ENCODE measurements at places on chromosomes 7 and 10. TPM values are rescaled to one million over a fixed set of nuclear protein-coding genes. Genes with fewer than 3 reads are reported as not detected.
A peak's percentile ranks its signal among the peaks of the same experiment; 100 is the strongest.

- no peak for DNase-seq
Measured at GRCh38 chr10:93589648-93590562, 11.1 kb downstream of the RBP4 start.

DNA sequence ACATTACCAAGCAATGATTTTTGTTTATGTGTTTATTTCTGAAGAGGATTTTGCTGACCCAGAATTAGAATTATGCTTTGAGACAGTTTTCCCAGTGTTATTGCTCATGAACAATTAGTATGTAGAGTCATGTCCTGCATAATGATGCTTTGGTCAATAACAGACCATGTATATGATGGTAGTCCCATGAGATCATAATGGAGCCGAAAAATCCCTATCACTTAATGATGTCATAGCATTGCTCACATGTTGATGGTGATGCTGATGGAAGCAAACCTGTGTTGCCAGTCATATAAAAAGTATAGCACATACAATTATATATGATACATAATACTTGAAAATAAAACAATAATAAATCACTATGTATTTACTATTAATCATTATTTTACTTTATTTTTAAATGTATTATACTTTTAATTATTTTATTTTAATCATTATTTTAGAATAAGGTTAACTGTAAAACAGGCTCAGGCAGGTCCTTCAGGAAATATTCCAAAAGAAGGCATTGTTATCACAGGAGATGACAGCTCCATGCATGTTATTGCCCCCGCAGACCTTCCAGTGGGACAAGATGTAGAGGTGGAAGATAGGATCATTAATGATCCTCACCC, 33.5 kb downstream of the AHR start:
- DNase-seq, result no peak

- DNase-seq, result no peak
Measured at GRCh38 chr10:79079490-79080355, 11.0 kb downstream of the ZMIZ1 start.

GRCh38 chr10:68997211-68997610, 8.6 kb downstream of the KIFBP start:
- no peak for DNase-seq

- no peak for DNase-seq
Measured at GRCh38 chr10:82953331-82953730, 1078.3 kb downstream of the NRG3 start.

DNA sequence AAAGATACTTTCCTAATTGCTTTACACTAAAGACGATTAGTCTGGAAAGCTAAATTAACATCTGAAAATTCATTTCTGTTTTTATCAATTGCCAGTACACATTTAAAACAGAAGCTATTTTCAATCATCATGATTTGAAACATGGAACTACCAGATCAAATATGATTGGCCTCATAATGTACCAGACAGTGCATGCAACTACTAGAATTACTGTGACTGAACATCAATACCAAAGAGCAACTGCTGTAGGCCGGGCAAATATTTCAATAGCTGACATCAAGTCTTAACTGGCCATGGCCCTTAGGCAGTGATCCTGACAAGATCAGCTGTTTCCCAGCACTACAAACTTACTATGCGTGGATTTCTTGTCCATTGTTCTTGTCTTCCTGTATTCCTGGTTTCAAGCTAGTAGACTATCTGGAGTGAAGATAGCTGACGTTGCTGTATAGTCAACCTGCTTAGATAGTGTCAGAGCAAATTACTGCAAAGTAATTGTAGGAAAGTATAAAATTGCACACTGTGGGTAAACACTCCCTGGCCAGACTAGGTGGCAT, 21.7 kb upstream of the WNT16 start:
- no peak for DNase-seq

DNA sequence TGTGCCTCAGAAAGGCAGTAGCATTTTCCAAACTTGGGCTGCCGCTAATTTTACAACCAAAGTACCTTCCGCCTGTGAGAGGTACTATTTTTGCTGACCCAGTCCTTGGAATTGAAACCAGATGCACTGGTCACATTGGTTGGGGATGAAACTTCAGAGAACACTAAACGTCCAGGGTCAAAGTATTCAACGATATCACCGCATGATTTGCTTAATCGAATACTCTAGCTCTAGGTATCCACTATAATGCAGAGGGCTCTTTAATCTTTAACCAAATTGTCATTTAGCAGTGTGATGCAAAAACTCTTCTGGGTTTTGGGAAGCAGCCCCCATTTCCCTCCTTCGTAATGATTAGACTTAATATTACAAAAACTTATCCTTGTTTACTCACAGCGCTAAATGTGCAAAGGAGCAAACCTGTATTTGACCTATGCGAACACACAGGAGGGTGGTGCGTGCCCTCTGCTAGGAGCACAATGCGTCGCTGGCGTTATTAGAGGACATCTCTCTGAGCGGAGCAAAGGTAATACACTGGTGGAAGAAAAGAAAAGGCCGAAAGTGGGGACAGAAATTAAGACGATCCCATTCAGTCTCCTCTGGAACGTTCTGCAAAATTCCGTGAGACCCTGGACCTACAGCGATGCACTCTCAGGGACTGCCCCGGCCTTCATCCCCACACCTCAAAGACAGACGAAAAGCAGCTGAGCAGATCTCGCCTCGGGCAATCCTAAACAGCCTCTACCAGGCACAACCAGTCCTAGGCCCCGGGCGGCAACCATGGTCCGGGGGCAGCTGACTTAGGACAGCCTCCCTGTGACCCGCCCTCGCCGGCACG, 916 bp upstream of the EEPD1 start:
- peak; percentile 71 for DNase-seq

DNA sequence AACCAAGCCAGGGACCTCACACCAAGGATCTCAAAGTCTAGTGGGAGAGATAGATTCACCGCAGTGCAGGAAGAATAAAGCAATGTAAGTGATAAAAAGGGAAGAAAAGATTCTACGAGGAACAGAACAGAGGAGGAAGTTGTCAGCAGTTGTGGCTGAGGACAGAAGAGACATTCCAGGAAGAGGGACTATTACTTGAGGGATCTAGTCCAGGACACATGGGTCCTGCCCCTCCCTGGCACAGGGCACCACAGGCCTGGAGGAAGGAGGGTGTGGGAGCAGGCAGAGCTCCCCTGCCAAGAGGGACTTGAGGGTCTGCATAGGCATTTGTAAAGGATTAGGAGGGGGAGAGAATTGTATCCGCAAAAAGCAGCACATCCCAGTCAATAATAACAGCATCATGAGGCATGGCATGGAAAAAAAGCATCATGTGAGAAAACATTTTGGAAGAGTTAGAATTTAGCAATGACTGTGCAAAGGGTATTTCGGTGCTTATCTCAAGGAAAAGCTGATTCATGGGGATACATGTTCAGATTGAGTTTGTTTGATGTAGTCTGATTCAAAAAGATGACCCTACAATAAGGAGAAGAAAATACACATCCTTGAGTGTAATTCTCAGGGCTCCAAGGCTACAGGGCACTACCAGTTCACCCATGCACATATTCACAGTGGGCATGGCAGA, 12.7 kb downstream of the C10orf71 start:
- DNase-seq, result no peak

- no peak for DNase-seq
Measured at GRCh38 chr7:101618916-101619315, 10.2 kb downstream of the MYL10 start.

DNA sequence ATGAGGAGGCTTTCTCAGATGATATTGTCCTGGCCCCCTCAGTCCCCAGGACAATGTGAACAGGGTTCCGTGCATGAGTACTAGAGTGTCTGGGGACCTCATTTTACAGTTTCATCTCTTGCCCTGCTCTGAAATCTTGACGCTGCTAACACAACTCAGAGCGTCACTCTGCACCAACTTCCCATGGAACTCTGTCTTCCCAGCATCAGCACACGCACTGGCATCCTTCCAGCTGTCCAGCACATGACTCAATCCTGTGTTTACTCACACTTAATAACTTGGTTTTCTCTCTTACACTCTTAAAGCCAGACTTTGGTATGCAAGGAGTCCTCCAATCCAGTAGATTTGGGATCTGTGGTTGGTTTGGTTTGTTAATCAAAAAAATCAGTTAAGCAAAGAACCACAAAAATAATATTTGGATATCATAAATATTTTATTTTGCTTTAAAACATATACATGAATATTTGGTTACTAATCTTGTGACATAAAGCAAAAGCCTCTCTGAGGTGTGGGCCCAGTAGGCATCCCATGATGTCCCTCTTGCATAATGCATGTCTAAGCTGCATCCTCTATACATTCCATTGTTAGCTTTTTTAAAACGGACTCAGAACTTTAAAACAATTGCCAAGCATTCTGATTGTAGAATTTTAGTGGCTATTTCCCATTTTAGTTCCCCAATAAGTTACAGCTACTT, 131.0 kb downstream of the CXCL12 start:
- peak; percentile 90 for DNase-seq

- DNase-seq, result no peak
Measured at GRCh38 chr7:113444261-113444660, 325.9 kb upstream of the SMIM30 start.

DNA sequence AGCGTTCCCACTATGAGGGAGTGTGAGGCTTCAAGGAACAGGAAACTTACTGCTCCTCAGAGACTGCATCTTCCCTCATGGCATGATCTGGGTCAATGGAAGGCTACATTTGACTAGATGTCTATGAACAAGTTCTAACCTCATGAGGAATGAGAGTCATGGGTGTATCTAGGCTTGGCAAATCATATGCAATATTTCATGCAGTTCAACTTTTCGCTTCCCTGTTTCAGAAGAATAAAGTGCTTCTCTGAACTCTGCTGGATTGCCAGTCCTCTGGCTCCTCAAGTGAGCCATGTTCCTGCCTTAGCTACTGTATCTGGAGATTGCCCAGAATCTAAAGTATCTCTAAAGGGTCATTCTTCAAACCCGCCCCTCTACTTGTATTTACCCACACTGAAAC, 54.3 kb upstream of the SEMA3A start:
- DNase-seq, result peak; percentile 14

DNA sequence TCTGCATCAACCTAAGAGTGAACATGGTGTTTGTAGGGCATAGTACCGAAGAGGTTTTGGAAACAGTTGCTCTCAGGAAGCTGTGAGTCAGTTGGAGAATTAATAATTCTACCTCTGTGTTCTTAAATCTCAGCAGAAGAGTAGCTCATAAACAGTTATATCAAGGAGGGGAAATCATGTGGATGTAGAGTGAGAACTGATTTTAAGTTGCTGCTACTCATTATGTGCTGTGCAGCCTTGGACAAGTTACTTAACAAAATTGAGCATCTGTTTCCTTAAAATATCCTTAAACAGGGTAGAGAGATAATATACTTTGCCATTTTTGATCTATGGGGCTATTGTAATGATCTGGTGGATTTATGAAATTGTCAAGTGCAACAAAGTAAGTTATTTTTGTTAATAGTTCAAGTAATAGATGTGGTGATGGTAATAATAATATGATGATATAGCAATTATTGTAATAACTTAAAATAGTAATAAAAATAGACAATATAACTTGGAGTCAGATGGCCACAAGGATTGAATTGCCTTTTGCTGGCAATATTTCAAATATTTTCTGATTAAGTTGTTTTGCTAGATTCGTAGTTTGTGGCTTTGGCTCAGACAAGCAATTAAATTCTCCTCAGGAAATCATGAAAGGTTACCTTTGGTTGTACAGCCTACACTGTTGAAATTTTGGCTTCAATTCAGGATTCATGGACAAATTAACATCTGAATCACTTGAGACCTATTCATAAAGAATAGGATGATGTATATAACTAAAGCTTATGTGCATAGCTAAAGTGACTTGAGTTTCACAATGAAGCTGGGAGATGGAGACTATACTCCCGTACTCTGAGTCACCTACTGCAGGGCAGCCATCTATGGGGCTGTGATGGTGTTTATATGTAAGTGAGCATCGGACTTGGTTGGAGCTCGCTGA, 228.5 kb downstream of the CDK14 start:
- DNase-seq, result no peak

- DNase-seq, result no peak
Measured at GRCh38 chr7:22090107-22090506, 144.4 kb upstream of the CDCA7L start.

GRCh38 chr10:72274213-72274729, 547 bp downstream of the DDIT4 start:
- DNase-seq, result peak; percentile 67

GRCh38 chr7:26334166-26334859, 42.7 kb downstream of the SNX10 start:
- no peak for DNase-seq

DNA sequence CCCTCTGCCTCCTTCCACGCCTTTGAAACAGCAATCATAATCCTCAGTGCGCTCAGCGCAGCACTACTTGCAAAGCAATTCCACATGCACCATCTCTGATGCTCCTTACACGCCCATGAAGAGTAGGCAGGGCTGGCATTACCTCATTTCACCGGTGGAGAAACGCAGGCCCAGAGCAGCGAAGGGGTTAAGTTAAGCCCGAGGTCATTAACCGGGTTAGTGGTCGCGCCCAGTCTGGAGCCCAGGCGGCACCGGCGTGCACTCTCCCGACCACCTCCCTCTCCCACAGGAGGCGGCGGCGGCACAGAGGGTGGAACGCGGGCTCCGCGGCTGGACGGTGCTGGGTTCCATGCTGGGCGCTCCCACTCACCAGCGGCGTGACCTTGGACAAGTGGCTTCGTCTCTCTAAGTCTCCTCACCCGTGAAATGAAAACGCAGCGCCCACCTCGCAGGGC, 515 bp downstream of the FASTK start:
- peak; percentile 62 for DNase-seq

DNA sequence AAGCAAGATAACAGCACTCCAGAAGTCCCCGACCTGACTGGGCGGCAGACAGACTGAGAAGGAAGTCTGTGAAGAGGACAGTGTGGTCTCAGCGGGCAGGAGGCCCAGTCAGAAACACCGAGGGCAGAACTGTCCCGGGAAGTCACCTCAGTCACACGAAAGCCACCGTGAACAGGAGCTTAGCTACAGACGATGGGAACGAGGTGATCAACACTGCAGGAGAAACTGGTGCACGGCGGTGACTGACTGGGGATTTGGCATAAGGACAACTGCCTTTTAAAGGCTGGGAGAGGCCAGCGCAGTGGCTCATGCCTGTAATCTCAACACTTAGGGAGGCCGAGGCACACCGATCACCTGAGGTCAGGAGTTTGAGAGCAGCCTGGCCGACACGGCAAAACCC, 217.8 kb downstream of the PTPRN2 start:
- no peak for DNase-seq

DNA sequence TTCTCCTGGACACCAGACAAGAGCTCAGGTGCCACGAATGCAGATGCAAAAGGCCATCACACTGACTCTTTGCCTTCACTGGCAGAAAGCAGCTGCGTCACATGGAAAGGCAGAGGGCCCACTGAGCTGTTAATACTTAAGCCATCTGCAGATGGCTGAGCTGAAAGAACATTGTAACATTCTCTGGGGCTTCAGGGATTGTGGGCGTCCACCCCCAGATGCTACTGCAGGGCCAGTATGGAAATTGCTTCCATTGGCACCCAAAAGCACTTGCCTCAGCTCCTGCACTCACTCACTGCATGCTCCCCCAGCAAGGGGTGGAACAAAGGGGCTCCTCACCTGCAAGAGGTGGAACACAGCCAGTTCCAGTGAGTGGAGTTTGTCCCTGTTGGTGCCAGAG, 1264.6 kb downstream of the REEP3 start:
- no peak for DNase-seq

GRCh38 chr10:100046021-100046486, 35.6 kb downstream of the CPN1 start:
- DNase-seq, result peak; percentile 94

- no peak for DNase-seq
Measured at GRCh38 chr7:150620617-150621371, 11.4 kb downstream of the GIMAP6 start.

The BMI1 gene
- 228 TPM for total RNA-seq

The CYP3A7 gene
- not detected for total RNA-seq

The STEAP2 gene
- total RNA-seq, result 18.5 TPM

The ATP6V0A4 gene
- not detected for total RNA-seq

The SNX8 gene
- total RNA-seq, result 8.3 TPM

The C10orf67 gene
- not detected for total RNA-seq

The GSTK1 gene
- total RNA-seq, result 120 TPM

The CFAP58 gene
- not detected for total RNA-seq

The TWIST1 gene
- 6.1 TPM for total RNA-seq

All from stomach (tissue), 19 donors.